ENCODE measurements at places on chromosomes 1 and 21.

DNA sequence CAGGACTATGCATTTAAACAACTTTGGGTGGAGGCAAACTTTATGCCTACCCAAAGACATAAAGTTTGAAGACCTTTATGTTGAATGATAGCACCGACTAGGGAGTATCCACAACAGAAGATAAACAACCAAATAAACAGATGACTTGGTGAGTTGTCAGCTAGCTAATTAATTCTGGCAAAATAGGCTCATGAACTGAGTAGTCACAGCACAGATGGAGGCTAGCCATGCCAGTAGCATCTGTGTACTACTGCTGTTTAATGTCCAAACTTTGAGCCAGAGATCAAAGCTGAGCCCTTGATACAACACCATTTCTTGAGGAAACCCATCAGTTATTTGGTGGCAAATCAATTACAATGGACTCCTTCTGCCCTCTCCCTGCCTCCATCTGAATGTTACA lies 40.3 kb upstream of the CCDC190 start:
- DNase-seq = no peak

- no peak for DNase-seq
These were observed 27.2 kb downstream of the NUAK2 start for GRCh38 chr1:205294175-205294917.

DNA sequence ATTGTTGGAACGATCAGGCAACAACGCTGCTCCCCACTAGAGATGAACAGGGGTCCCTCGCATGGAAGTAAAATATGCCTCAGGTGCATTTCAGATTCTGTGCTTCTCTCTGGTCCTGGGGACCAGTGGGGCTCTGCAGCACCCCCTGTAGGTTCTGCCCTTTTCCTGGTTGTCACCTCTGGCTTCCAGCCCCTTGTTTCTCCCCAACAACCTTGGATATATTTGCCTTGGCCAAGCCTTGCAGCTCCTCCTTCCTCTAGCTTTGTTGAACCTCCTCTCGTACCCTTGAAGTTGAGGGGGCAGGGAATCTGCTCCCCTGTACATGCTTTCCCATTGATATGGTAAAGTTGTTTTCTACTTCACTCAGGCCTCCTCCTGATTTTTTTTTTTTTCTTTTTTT lies 5.4 kb upstream of the RGSL1 start:
- DNase-seq = no peak

- DNase-seq = no peak
These were observed 767.0 kb downstream of the MRPL39 start for GRCh38 chr21:24840287-24840686.

DNA sequence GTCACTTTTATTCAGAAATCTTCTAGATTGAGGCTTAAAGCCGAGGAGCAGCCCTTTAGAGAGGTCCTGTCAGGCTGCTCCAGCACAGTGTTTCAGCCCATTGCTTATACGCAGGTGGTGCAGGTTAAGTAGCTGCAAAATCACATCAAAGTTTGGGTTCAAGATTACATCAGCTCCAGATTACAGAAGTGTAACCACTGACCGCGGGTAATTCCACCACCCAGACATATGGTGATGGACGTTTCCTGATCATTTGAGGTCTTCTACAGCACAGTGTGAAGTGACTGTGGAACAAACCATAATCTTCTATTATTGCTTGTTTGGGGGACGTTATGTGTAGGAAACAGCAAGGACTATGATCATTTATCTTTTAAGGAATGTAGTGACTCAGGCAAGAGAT lies 11.8 kb downstream of the C1orf115 start:
- DNase-seq = no peak
